ENCODE measurements at places on chromosomes 4 and X. TPM values are rescaled to one million over a fixed set of nuclear protein-coding genes. Genes with fewer than 3 reads are reported as not detected.

RBM46 gene
- not detected for total RNA-seq

FAM47E gene
- 0.11 TPM for total RNA-seq

NPY5R gene
- not detected for total RNA-seq

RNF212 gene
- total RNA-seq: 2.3 TPM

HS6ST2 gene
- total RNA-seq: 0.55 TPM

HMGN5 gene
- total RNA-seq: 5.3 TPM

PCGF3 gene
- total RNA-seq: 69.2 TPM

CCDC120 gene
- total RNA-seq: 6.4 TPM

DUX4 gene
- total RNA-seq: not detected

BMPR1B gene
- 2.1 TPM for total RNA-seq

FAM13A gene
- total RNA-seq: 9.4 TPM

EGFL6 gene
- total RNA-seq: not detected

DNA sequence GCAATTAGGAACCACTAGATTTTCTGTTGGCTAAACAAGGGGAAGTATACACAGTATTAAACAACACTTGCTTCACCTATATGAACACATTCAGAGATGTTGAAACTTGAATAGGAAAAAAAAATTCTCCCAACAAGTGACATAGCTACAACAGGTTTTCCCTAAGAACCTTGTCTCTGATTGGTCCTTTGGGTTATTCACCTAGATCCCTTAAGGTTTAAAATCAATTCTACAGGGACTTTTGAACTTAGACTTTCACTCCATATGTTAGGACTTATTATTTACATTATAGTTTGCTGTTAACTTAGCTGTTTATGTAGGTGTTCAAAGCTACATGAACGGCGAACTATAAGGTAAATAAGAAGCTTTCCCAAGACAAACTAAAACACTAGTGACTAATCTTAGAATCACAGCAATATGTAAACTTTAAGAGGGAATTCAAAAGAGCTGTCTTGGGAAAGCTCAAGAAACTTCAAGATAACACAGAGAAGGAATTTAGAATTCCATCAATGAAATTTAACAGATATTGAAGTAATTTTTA lies 72.2 kb upstream of the ZXDB start:
- DNase-seq: no peak

DNA sequence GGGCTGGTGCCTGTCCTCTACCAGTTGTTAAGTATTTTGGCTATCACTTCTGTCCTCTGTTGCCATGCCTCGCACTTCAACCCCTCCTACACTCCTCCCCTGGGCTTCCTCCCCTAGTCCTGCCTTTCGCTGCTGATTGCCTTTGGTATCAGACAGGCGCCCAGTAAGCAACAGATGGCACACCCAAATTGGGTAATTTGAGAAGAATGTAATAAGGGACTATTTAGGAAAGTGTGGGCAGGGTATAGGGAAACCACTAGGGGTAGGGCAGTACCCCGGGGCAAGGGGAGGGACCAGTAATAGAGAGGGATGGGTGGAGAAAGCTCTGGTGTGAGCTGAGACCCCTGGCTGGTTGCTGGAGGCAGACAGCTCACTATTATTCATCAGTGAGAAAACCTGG lies 172.7 kb upstream of the USP9X start:
- no peak for DNase-seq

- peak; percentile 8 for DNase-seq
These were observed 45.3 kb downstream of the RPGR start for GRCh38 chrX:38282049-38282448.

GRCh38 chr4:77052352-77052751 lies 23.4 kb downstream of the CCNI start:
- DNase-seq: peak; percentile 58

DNA sequence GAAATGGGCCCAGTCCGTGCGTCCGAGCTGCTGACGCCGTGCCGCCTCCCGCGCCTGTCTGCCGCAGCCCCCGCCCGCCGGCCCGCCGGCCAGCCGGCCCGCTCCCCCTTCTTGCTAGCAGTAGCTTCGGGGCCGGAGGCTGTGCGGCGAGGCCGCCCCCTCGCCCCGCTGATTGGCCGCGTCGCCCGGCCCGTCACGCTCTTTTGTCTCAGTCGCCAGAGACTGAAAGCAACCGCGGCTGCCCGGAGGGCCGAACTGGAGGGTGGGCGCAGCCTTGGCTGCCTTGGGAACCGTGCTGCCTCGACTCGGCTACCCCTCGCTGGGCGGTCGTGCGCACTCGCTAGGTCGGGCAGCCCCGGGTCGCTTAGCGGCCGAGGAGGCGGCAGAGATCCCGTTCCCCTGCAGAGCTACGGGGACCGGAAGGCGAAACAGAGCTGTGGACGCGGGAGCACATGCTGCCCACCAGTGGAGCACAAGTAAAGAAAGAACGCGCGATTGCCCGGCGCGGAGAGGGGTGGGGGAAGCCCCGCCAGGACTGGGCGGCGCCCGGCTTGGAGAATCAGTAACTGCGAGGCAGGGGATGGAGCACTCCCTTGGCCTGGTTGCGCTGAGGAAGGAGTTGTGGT lies at the start of gene ZCCHC18:
ZCCHC18 (plus strand) TSS at position 198 of the 626 bp plus-strand sequence. CDS start 1,589 bp downstream, outside the sequence.
- DNase-seq: peak; percentile 82

- DNase-seq: peak; percentile 88
These were observed 374.9 kb upstream of the TECRL start for GRCh38 chr4:64784125-64784524.

DNA sequence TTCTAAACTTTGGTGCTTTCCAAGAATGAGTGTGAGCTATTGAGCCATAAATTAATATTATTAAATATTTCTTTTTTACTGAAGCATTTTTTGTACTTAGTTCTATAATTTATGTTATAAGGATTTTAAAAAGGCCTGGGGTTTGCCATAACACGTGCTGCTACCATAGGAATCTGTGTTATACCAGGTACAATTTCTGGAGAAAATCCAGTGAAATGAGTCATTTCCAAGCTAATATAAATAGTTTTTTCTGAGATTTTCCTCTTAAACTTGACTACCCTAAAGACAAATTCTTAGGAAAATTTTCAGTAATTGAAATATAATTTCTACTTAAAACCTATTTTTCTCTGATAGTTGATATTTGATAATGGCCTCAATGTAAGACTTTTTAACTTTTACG lies 130.8 kb downstream of the TLL1 start:
- peak; percentile 7 for DNase-seq

GRCh38 chr4:183161630-183162029 lies 62.6 kb downstream of the WWC2 start:
- DNase-seq: no peak

DNA sequence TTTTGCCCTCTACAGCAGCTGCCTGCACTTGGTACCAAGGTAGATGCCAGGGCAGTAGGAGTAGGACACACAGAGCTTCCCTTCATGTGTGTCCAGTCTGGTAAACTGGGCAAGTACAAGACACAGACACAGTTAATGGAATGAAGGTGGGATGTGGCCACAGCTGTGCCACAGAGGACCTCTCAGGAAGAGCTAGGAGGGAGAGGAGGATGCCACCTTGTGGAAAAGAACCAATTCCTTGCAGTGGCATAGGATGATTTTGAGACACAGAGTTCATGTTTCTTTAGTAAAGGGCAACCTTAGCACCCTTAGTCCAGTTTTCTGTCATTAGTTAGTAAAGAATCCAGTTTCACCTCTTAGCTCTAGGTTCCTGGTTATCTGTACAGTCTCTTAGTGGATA lies 36.3 kb upstream of the TBC1D14 start:
- peak; percentile 21 for DNase-seq

DNA sequence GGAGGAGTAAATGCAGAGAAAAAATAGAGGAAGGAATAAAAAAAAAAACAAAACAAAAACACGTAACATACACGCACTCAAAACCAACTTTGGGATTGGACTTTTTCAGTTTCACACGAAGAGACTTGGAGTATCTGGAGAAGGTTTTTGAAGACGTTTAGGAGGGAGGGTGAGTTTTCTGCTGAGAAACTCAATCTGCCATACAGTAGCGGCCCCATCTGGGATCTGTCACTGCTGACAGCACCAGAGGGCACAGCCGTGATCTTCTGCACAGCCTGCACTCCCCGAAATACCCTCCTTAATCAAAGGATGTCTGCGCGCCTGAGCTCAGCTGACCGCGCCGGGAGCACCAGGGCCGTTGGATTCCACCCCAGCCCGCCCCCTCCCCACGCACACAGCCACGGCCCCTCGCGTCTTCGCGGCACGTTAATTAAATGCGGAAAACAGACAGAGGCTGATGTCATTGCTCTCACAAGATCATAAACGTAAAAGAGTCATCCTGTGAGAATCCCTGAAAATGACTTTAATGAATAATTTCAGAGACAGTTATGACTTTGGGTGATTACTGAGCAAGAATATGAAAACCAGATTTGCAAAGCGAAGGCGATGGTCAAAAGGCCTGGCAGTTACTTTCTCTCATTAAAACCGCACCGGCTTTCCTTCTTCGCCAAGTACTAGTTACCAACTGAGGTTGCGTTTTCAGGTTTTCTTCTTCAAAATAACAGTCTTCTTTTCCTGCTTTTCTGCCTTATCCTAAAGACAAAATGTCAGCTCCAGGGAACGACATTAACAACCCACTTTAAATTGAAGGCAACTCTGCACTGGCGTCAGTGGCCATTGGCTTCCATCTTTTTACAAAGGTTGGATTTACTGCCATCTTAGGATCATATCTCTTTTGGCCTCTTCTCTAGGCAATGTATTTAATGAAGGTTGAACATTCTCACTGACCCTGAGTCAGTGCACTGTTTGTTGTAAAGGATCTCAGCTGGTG lies 10.6 kb downstream of the HAND2 start:
- DNase-seq: no peak

- no peak for DNase-seq
These were observed 29.8 kb downstream of the SPANXA2 start for GRCh38 chrX:141619336-141619735.

- DNase-seq: no peak
These were observed 74.2 kb upstream of the EGFL6 start for GRCh38 chrX:13495232-13495631.

GRCh38 chr4:24642981-24643547 lies 58.7 kb upstream of the DHX15 start:
- DNase-seq: no peak

- no peak for DNase-seq
These were observed 29.3 kb downstream of the MMGT1 start for GRCh38 chrX:135944486-135944885.

GRCh38 chrX:22534643-22535042 lies 261.9 kb downstream of the CBLL2 start:
- peak; percentile 1 for DNase-seq

DNA sequence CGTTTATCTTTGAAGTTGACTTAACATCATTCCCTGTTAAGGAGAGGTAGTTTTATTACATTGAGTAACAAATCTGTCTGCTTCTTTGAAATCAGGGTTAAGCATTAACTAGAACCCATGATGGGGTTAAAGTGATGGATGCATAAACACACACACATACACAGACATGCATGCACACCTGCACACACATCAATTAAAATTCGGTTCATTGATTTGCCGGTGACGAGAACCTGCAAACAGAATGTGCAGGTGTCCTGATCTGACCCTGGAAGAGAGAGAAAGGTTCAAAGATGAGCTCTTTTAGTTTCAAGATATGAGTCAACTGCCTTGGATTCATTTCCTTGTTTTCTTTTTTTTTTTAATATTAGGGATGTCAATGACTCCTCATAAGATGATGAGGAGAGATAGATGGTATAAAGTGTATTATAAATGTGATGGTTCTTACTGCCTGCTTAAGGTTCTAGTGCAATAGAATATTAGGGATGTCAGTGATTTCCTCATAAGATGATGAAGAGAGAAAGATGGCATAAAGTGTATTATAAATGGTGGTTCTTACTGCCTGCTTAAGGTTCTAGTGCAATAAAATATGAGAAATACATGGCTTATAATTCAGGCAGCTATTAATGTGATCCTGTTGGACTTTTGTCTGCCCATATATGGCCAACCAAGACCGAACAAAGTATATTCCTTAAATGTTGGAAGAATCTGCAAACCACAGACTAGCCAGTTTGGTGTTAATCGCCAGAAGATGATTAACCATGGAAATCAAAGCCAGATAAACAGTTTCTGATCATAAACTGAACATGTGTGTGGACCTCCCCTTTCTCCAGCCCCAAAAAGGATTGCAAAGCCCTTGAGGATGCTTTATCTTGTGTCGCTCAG lies 14.1 kb upstream of the CD99 start:
- no peak for DNase-seq

GRCh38 chrX:119427024-119427794 lies 28.1 kb downstream of the SLC25A43 start:
- no peak for DNase-seq

- DNase-seq: no peak
These were observed 234.3 kb downstream of the ZNF674 start for GRCh38 chrX:46310815-46311497.

DNA sequence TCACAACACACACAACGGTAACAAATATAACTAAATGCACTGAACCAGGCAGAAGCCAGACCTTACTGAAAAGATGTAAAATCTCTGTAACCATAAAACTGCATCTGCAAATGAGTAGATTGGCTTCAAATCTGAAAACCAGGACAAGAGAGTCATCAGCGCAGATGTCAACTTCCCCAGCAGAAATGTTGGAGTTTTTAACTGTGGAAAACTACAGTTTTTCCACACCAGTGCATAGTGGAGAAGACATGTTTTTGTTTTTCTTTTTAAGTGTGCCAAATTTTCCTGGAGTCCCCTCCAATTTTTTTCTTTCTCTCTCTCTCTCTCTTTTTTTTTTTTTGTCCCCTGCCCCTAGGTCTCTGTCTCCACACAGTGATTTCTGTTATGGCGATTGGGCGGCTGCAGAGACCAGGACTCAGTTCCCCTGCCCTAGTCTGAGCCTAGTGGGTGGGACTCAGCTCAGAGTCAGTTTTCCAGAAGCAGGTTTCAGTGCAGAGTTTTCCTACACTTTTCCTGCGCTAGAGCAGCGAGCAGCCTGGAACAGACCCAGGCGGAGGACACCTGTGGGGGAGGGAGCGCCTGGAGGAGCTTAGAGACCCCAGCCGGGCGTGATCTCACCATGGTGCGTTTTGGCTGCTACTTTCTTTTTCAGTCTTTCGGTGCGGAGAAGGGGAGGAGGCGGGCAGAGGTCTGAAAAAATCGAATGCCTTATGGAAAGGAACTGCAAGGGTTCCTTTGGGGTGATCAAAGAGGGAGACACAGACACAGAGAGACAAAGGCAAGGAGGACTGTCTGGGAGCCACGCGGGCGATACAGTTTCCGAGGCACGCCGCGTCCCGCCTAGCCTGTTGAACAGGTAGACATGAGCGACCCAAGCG lies at the start of gene GUCY1A1:
GUCY1A1 (plus strand) TSS at position 505 of the 878 bp plus-strand sequence. CDS start 30,020 bp downstream, outside the sequence.
- peak; percentile 61 for DNase-seq

DNA sequence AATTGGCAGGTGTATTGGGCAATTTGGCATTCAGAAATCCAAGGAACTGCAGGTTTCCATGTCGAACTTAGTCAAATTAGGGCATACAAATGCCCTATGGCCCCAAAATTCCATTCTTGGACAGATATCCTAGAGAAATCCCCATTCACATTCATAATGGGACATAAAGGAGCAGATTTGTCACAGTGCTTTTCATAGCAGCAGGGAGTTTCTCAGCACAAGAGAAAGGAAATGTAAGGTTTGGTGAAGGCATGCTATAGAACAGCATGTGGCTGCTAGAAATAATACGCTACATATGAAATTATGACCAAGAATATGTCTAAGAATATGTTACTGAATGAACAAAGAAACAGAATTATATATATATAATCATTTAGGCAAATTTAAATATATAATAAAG lies 437.5 kb upstream of the BOD1L1 start:
- no peak for DNase-seq
